D721Med (cell line): ENCODE measurements at places on chromosomes 1 and 21.

- DNase-seq, result no peak
Observed at GRCh38 chr1:48777219-48777895, 666 bp upstream of the BEND5 start.

DNA sequence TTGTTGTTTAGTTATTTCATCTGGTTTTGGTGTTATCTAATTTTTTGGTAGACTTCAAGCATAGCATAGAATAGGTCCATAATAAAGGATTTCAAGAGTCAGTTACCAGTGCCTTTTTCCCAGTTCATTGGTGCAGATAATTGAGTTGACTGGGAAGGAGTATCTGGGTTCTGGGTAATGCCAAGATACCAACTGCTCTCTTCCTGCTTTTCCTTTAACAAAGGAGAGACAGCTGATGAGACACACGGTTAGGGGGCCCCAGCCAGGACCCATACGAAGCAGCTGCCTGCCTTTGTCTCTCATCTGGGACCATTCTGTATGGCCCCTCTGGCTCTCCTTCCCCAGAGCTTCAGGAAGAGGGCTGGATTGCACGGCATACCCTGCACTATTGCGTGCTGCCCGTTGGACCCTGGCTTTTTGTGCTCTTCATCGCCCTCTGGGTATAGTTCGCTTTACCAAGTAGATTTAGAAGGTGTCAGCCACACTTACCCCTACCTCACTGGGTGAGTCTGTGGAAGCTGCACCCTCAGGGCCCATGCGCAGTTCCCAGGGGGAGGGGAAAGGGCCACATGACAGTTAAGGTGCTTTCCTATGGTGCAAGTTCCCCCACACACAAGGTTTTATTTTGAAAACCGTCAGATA, 7.0 kb downstream of the NAV1 start:
- DNase-seq, result no peak

GRCh38 chr1:209207126-209207700, 376.3 kb upstream of the CAMK1G start:
- DNase-seq, result no peak

- DNase-seq, result no peak
Observed at GRCh38 chr1:153883223-153883622, 39.5 kb downstream of the GATAD2B start.

- no peak for DNase-seq
Observed at GRCh38 chr1:119773711-119774241, 5.1 kb upstream of the HMGCS2 start.

DNA sequence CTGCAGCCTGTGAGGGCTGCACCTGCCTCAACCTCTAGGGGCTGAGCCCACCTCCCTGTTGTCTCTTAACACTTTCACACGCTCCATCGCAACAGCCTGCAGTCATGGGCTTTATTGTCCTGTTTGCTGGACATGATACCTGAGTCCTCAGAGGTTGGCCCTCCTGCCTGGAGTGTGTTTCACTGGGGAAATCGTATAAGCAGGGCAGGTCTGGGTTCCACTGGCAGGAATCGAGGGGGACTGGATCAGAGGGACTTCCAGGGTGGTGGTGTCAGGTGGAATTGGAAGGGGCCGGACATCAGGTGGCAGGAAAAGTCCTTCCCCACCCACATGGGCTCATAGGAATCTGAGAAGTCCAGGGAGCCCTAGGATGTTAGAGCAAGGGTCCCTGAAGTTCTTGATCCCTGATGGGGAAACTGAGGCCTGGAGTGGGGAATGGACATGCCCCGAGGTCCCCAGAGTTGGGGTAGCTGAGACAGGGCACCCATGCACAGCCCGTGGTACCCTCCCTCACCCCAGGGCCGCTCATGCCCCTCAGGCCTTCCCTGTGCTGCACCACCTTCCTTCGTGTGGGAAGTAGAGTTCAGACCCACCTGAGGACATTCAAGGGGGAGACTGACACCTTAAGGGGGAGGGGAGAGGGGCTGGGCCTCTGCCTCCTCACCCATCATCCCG, 66.6 kb downstream of the PIK3CD start:
- DNase-seq, result no peak

GRCh38 chr1:44288883-44289282, 66.2 kb downstream of the ERI3 start:
- no peak for DNase-seq
